ENCODE measurements at places on chromosomes 7 and 10. TPM values are rescaled to one million over a fixed set of nuclear protein-coding genes. Genes with fewer than 3 reads are reported as not detected.

Gene PYROXD2
- total RNA-seq, result 5.8 TPM

GRCh38 chr7:17359610-17360009 lies 61.2 kb downstream of the AHR start:
- no peak overlapping the region for H3K4me3 ChIP-seq
- H3K27ac ChIP-seq, result no peak overlapping the region
- peaks cover 6% of the 10 kb centered on the region for H3K27me3 ChIP-seq
- peaks cover 17% of the 10 kb centered on the region for H3K36me3 ChIP-seq

DNA sequence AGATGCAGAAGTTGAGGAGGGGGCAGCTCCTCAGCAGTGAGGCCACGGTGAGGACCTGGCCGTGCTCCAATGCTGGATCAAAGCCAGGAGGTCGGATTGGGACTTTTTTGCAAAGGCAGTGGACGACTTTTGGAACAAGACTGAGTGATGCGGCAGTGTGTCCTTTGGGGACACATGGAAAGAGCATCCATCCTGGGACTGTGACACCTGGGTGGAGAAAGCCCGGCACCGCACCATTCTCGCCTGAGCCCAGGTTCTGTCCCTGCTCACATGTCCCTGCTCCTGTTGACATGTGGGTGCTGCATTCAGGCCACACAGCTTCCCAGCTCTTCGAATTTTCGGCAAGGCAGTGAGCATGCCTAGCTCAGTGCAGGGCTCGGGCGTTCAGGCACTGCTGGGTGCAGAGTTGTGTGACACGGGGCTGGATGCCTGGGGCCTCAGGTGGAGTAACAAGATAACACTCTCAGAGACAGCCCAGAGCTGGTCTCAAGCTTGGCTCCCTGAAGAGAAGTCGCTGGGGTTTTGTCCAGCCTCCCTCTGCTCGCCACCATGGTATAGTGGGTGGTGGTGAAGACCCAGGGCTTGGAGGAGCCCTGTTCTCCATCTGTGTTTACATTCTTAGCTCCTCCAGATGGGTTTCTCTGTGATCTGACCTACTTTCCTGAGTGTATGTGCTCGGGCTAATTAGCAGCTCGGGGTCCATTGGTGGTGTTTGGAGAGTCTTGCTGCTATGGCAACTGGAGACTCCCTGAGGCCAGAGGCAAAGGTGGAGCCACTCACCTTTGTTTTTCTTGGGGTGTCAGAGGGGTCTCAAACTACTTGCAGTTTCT lies 111.7 kb upstream of the BTBD16 start:
- H3K4me1 ChIP-seq, result peaks cover 21% of the 10 kb centered on the region
- no peak overlapping the region for H3K27ac ChIP-seq
- H3K4me3 ChIP-seq, result no peak overlapping the region
- peaks cover 5% of the 10 kb centered on the region for H3K27me3 ChIP-seq
- no peak for DNase-seq
- peaks cover 3% of the 10 kb centered on the region for H3K36me3 ChIP-seq

DNA sequence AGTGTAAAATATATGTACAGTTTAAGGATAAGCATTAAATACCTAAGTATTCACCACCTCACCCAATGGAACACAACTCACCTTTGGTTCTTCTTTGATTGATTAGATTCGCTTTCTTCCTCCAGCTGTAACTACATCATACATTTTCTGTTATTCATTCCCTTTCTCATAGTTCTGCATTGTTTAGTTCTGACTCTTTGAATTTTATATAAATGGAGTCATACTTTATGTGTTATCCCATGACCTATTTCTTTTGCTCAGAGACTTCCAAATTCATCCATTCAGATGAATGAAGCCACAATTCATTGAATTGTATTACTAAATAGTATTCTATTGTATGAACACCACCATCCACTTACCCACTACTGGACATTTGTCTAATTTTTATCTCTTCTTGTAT lies 12.3 kb downstream of the THNSL1 start:
- no peak overlapping the region for H3K4me3 ChIP-seq
- peaks cover 4% of the 10 kb centered on the region for H3K27me3 ChIP-seq
- H3K36me3 ChIP-seq, result no peaks in the 10 kb centered on the region

DNA sequence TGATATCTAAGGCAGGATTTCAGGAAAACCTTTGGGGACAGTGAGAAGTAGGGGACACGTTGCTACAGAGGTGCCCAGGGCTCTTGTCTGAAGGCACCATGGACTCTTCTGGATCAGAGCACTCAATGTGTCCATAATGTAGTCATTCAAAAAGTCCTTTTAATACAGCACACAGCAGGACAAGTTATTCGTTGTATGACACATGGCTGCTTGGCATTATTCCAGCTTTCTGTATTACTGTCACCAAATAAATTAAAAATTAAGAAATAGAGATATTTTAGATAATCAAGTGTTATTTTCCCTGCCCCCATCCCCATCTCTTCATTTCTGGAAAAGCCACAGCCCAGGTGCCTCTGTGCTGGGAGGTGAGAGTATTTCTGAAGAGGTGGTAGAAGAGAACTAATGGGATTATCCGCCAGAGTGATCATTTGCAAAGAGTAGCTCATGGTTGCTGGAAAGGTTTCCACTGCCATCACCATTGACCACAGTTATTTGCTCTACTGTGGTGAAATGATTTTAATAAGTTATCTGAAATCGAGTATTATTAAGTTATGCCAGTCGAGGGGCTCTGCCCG lies 83.0 kb downstream of the CXCL12 start:
- peaks cover 3% of the 10 kb centered on the region for H3K36me3 ChIP-seq
- H3K4me3 ChIP-seq, result no peak overlapping the region
- H3K27ac ChIP-seq, result no peak overlapping the region
- H3K4me1 ChIP-seq, result no peaks in the 10 kb centered on the region

Gene ANKRD2
- total RNA-seq, result 0.33 TPM

GRCh38 chr7:79930604-79931003 lies 204.0 kb upstream of the GNAI1 start:
- no peak for DNase-seq
- H3K27ac ChIP-seq, result no peak overlapping the region
- H3K4me3 ChIP-seq, result no peak overlapping the region
- H3K36me3 ChIP-seq, result no peaks in the 10 kb centered on the region
- H3K4me1 ChIP-seq, result no peaks in the 10 kb centered on the region

Gene ITGB8
- 0.69 TPM for total RNA-seq
